Effector memory CD8-positive, alpha-beta T cell (primary cell): ENCODE measurements at places on chromosomes 6 and 20.
A peak's percentile ranks its signal among the peaks of the same experiment; 100 is the strongest.

DNA sequence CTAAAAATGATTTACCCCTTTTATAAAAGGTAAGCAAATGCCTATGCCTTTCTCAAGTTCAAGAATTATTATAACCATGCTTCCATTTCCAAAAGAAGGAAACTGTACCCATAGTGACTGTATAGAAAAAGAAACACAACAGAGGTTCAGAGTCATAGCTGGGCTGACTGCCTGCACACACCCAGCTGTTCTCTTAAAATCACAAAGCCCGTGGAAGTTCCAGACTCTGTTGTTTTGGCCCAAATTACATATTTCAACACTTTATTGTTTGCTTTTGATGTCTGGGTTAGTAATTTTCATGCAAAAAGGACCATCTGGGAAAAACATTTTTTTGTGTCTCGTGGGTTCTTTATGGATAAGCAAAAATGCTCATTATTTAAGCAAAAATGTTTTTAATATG lies 99.2 kb downstream of the LCA5 start:
- no peaks in the 10 kb centered on the region for H3K36me3 ChIP-seq
- no peak for DNase-seq
- no peak overlapping the region for H3K4me3 ChIP-seq
- no peaks in the 10 kb centered on the region for H3K27me3 ChIP-seq
- no peaks in the 10 kb centered on the region for H3K4me1 ChIP-seq

- H3K4me3 ChIP-seq: no peak overlapping the region
- no peak for DNase-seq
- H3K27me3 ChIP-seq: no peaks in the 10 kb centered on the region
- H3K27ac ChIP-seq: no peak overlapping the region
- no peaks in the 10 kb centered on the region for H3K36me3 ChIP-seq
These were observed 15.4 kb upstream of the BTBD3 start for GRCh38 chr20:11902285-11902697.

DNA sequence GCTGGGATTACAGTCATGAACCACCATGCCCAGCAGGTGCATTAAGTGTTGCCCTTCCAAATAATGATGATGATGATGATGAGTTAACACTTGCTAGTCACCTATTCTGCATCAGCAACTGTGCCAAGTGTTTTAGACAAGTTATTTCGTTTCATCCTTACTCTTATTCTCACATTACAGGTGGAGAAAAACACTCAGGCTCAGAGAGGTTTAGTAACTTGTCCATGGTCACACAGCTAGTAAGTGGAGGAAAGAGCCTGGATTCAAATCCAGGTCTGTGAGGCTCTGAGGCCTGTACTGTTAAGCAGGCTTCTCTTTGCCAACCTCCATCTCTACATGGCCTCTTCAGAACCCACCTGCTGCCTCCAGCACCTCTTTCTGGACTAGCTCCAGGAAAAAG lies 70.8 kb downstream of the MDGA1 start:
- H3K27ac ChIP-seq: no peak overlapping the region
- H3K27me3 ChIP-seq: peaks cover 70% of the 10 kb centered on the region
- peaks cover 7% of the 10 kb centered on the region for H3K4me1 ChIP-seq
- no peak overlapping the region for H3K4me3 ChIP-seq

GRCh38 chr6:19394051-19394450 lies 443.1 kb upstream of the ID4 start:
- H3K27me3 ChIP-seq: no peaks in the 10 kb centered on the region
- H3K4me3 ChIP-seq: no peak overlapping the region
- H3K4me1 ChIP-seq: no peaks in the 10 kb centered on the region
- H3K36me3 ChIP-seq: no peaks in the 10 kb centered on the region
- no peak for DNase-seq

DNA sequence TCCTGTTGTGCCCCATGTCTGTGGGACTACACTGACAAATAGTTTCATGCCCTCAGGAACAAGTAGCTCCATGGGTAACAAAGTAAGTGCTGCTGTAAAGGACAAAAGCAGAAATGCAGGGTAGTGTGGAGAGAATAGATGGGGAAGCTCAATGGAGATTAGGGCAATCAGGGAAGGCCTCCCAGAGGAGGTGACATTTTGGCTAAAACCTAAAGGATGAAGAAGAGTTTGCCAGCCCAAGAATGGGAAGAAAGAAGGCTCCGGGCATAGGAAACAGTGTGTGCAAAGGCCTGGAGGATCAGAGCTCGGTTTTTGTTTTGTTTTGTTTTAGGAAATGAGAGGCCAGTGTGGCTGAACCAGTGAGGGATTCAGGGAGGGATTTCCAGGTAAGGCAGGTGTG lies 43.6 kb upstream of the FAM83D start:
- peak overlapping the region; percentile 95 for H3K27ac ChIP-seq
- H3K36me3 ChIP-seq: peaks cover 30% of the 10 kb centered on the region
- H3K4me3 ChIP-seq: peak overlapping the region; percentile 45

DNA sequence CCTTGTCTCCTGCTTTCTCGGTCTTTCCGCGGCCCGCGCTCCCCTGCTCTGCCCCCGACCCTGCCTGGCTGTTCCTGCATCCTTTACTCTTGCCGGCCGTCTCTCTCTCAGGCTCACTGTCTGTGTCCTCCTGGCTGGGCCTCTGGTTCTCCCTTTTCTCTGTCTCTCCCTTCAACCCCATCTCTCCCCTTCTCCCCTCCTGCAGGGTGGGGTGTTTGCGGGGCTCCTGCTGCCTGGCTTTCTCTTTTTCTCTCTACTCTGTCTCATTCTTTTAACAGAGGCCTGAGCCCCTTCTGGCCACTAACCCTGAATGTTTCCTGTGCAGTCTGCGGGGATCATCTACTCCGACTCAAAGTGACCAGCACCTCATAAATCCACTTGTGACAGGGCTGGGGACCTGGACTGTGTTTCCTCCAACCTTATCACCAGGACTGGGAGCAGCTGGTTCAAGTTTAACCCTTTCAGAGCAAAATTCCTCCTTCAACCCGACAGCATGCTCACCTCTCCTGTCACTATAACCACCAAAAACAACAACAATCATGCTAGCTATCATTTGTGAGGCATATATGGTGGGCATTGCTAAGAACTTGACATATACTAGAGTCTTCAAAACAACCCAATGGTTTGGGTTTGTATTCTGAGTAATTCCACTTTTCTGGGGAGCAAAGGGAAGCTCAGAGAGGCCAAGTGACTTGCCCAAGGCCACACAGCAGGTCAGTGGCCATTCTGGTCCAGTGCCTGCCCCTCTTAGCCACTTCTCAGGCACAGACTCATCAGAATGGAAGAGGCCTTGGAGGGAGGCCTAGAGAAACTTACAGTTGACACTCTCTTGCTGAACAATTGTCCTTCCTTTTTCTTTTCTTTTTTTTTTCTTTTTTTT lies 811 bp upstream of the RSPO4 start:
- no peak overlapping the region for H3K4me3 ChIP-seq
- no peak for DNase-seq
- H3K27ac ChIP-seq: no peak overlapping the region
- H3K36me3 ChIP-seq: no peaks in the 10 kb centered on the region
- peaks cover 9% of the 10 kb centered on the region for H3K4me1 ChIP-seq

DNA sequence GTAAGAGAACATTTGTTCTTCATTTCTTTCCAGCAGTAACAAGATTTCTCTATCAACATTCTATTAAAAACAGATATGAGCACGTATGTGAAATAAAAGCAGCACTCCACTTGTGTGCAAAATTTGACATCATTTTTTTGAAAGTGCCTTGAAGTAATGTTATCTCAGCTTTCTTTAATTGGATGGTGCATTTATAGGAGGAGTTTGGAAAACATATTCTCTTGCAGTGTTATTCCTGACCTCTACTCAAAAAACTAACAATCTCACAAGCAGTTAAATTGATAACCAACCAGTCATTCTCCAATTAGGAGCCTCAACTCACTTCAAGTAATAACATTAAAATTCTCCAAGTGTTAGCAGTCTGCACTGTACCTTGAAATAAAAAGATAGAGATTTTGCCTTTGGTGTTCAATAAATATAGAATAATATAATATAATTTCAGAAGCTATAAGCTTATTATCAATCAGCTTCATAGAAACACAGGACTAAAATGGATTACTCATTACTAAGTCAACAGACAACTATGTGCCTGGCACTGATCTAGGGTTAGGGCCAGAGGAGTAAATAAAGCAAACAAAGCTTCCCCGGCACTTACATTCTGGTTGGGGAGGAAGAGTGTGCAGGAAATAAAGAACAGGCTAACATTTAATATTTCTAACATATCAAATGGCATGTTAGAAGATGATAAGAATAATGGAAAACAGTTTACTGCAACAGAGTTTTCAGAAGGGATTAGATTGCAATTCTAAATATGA lies 149.0 kb upstream of the SGK1 start:
- no peaks in the 10 kb centered on the region for H3K4me1 ChIP-seq
- no peaks in the 10 kb centered on the region for H3K36me3 ChIP-seq
- H3K27me3 ChIP-seq: no peaks in the 10 kb centered on the region
- no peak for DNase-seq

DNA sequence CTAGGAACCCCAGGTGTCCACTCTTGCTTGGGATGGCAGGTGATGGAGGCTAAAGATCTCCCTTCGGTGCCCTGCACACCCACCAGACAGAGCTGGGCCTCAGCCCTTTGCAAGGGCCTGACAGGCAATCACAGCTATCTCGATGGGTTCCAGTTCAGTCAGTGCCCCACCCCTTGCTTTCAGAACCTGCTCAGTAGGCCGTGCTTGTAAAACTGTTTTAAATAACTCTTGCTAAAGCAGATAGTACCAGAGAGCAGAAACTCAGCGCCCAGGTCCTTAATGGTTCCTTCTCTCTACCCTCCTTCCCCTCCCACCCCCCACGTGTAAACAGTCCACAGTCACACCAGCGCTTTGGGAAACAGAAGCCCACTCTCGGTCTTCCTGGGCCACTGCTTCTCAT lies 39.2 kb downstream of the C6orf132 start:
- H3K27me3 ChIP-seq: peaks cover 2% of the 10 kb centered on the region
- no peak for DNase-seq
- peaks cover 7% of the 10 kb centered on the region for H3K4me1 ChIP-seq
- no peaks in the 10 kb centered on the region for H3K36me3 ChIP-seq

- H3K36me3 ChIP-seq: peaks cover 5% of the 10 kb centered on the region
- peak overlapping the region; percentile 83 for H3K27ac ChIP-seq
- no peak for DNase-seq
- peak overlapping the region; percentile 91 for H3K4me3 ChIP-seq
These were observed 1.1 kb downstream of the NDRG3 start for GRCh38 chr20:36744764-36745191.

- no peak overlapping the region for H3K27ac ChIP-seq
- H3K4me1 ChIP-seq: peaks cover 2% of the 10 kb centered on the region
- peaks cover 45% of the 10 kb centered on the region for H3K27me3 ChIP-seq
- H3K4me3 ChIP-seq: no peak overlapping the region
- H3K36me3 ChIP-seq: no peaks in the 10 kb centered on the region
These were observed 43.3 kb downstream of the SLC2A10 start for GRCh38 chr20:46752728-46753127.

GRCh38 chr6:37940074-37940847 lies 120.7 kb downstream of the ZFAND3 start:
- no peak for DNase-seq
- peaks cover 26% of the 10 kb centered on the region for H3K4me1 ChIP-seq
- peaks cover 2% of the 10 kb centered on the region for H3K36me3 ChIP-seq
- no peak overlapping the region for H3K27ac ChIP-seq
- no peaks in the 10 kb centered on the region for H3K27me3 ChIP-seq
- H3K4me3 ChIP-seq: no peak overlapping the region

- H3K27me3 ChIP-seq: no peaks in the 10 kb centered on the region
- peaks cover 3% of the 10 kb centered on the region for H3K36me3 ChIP-seq
- no peak overlapping the region for H3K4me3 ChIP-seq
- peaks cover 6% of the 10 kb centered on the region for H3K4me1 ChIP-seq
- H3K27ac ChIP-seq: no peak overlapping the region
- DNase-seq: no peak
These were observed 15.6 kb downstream of the CDK19 start for GRCh38 chr6:110799655-110800054.

DNA sequence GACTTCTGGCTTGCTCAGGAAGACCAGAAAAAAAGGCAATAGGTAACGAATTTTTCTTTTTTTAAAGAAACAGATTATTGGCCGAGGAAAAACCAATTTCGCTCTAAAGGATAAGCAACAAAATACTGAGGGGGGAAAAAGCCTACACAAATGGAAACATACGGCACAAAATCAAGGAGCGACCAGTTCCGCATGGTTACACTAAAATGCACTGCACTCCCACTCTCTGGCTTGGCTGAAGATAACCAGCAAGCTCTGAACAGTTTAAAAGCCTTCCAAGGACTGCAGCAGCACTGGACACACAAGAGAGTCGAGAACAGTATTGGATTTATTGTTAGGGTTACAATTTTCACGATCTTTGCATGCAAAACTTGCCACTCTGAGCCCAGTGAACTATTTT lies 881 bp upstream of the MAP7 start:
- H3K27me3 ChIP-seq: peaks cover 31% of the 10 kb centered on the region
- no peak for DNase-seq
- H3K27ac ChIP-seq: no peak overlapping the region
- H3K4me3 ChIP-seq: peak overlapping the region; percentile 60
- H3K4me1 ChIP-seq: peaks cover 5% of the 10 kb centered on the region
- peaks cover 10% of the 10 kb centered on the region for H3K36me3 ChIP-seq

DNA sequence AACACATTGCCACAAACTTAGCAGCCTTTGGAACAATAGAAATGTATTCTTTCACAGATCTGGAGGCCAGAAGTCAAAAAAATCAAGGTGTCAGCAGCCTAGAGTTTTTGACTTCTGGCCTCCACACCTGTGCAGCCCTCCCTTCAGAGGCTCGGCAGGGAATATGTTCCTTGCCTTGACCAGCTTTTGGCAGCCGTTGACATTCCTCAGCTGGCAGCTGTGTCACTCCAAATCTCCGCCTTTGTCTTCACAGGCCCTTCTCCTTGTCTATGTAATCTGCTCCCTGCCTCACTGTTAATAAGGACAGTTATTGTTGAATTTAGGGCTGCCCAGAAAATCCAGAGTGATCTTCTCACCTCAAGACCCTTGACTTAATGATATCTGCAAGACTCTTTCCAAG lies 17.2 kb upstream of the AHI1 start:
- no peak for DNase-seq
- H3K27ac ChIP-seq: no peak overlapping the region
- no peaks in the 10 kb centered on the region for H3K4me1 ChIP-seq

DNA sequence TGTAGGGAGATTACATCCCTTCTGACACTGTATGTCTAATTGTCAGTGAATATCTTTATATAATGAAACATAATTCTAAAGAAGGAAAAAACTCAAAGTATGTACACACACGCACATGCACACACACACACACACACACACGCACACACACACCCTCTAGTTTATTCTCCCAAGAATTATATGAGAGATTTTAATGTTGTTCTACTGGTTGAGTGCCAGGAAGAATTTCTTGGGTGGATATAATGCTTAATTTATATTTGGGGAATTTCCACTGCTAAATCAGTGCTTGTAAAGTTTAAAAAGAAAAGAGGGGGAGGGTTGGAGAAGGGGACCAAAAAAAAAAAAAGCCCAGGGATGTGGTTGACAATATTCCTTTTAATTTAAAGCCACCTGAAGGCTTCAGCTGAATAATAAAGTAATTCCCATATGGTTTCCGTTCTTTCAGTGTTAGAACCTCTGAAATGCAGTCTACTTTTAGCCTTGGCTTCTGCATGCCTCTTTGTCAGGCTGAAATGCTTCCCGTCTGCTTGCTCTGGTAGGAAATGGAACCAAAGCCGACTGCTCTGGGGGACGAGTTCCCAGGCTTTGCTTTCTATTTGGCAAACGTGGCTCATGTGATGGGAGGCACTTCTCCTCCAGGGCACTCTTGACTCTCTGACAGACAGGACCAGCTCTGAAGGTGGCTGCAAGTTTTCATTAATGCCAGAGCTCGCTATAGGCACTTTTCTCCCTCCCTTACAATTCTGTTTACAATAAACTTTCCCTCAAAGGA lies 225.4 kb downstream of the PRL start:
- no peak overlapping the region for H3K4me3 ChIP-seq
- H3K27ac ChIP-seq: no peak overlapping the region
- H3K27me3 ChIP-seq: no peaks in the 10 kb centered on the region
- no peaks in the 10 kb centered on the region for H3K4me1 ChIP-seq
- no peak for DNase-seq

GRCh38 chr6:7882505-7883257 lies 27.9 kb downstream of the TXNDC5 start:
- H3K27me3 ChIP-seq: no peaks in the 10 kb centered on the region
- no peak overlapping the region for H3K27ac ChIP-seq
- H3K36me3 ChIP-seq: peaks cover 30% of the 10 kb centered on the region
- H3K4me1 ChIP-seq: no peaks in the 10 kb centered on the region
